Foreskin keratinocyte (primary cell): ENCODE measurements at places on chromosomes 13 and 19.
A peak's percentile ranks its signal among the peaks of the same experiment; 100 is the strongest.

GRCh38 chr13:109874484-109875454 is 88.4 kb upstream of the IRS2 start:
- no peak for DNase-seq

- DNase-seq: no peak
Observed at GRCh38 chr19:16206046-16206605, 8.4 kb downstream of the AP1M1 start.

DNA sequence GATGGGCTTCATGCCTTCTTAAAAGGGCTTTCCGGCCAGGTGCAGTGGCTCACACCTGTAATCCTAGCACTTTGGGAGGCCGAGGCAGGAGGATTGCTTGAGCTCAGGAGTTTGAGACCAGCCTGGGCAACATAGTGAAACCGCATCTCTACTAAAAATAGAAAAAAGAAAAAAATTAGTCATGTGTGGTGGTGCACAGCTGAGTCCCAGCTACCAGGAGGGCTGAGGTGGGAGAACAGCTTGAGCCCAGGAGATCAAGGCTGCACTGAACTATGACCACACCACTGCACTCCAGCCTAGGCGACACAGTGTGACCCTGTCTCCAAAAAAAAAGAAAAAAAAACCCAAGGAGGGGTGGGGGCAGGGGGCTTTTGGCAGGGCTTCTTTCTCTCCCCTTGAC is 7.2 kb downstream of the CARS2 start:
- DNase-seq: no peak

GRCh38 chr19:42370068-42370520 is 20.0 kb downstream of the CNFN start:
- no peak for DNase-seq

DNA sequence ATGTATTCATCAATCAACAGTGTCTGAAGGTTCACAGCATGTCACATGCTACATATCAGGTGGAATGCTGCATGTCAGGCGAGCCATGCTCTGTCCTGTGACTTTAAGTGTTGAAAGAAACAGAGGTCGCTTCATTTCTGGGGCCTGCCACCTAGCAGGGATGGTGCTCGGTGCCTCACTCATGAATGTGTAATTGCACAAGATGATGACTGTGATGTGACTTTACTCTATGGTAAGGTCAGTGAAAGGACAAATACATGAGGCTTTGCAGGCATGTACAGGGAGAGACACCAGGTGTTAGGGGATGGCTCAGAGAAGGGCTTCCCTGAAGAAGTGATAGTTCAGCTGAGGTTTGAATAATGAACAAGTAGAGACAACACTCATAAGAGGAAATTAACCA is 66.7 kb downstream of the FRY start:
- DNase-seq: no peak

DNA sequence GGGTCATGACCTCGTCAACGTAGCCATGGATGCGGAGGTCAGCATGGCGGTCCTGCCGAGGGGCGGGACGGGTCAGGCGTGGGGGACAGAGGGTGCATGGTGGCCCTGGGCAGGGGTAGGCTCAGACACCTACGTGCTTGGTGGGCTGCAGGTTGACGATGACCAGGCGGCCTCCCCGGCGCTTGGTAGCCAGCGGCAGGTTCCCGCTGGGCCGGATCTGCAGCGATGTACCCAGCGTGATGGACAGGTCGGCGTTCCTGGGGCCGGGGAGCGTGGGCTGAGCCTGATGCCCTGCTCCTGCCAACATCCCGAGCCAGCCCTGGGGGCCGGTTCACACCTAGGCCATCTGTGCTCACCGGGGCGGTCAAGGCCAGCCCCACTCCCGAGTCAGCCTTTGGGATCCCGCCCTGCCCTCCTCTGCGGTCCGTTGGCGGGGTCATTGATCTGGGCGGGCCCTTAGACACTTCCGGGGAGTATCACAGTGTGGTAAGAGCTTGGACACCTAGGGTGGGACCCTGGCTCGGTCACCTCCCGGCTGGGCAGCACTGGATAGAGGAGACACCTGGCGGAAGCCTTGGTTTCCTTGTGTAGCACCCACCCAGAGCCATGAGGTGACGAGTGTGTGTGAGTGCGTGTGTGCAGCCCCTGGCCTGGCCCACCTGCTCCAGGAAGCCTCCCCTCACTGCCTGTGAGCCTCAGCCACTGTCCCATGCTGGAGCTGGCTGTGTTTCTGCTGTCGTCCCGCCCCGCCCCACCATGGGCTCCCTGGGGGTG is 7.3 kb downstream of the SIRT6 start:
- no peak for DNase-seq

DNA sequence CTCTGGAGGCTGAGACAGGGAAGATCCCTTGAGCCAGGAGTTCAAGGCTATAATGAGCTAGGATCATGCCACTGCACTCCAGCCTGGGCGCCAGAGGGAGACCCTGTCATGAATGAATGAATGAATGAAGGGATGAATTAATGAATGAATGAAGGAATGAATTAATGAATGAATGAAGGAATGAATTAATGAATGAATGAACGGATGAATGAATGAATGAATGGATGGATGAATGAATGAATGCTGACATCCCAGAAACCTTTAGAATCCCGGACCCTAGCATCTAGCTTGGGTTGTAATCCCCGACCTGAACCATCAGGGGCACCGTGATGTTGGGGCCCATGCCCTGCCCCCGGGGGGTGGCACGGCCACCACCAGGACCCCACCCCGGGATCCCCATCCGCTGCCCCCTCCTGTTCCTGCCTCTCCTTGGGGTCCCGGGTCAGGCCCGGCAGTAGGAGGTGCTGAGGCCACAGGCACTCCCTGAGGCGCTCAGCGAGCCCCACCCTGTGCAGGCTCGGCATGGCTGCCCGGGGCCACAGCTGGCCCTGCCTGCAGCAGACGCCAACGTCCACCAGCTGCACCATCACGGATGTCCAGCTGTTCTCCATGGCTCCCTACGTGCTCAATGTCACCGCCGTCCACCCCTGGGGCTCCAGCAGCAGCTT is 3.4 kb downstream of the EBI3 start:
- DNase-seq: no peak

DNA sequence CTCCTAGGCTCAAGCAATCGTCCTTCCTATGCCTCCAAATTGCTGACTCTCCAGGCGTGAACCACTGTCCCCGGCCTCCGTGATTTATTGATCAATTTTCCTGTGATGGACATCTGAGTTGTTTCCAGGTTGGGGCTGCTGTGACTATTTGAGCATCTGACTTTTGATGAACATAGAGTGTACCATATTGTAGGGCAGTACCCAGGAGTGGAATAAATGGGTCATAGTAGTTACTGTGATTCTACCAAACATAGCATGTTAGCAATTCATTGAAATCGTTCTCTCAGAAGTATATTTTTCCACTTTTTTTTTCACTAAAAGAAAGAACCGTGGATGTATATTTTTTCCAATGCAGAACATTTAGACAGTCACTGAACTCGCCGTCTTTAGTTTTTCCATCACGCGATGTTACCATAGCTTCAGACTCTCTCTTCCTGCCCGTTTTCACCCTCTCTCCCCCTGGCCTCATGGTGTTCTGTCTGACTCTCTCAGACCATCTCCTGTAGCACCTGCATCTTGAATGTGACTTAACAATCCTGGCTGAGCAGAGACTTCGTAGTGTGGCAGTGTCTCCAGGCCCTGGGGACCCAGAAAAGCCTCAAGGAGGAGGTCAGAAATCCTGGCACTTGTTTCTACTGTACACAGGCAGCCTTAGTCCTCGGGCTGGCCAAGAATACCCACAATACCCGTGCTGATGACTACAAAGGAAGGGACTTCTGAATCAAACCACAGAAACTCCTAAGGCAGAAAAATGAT is 3.2 kb upstream of the RASGRP4 start:
- DNase-seq: no peak

DNA sequence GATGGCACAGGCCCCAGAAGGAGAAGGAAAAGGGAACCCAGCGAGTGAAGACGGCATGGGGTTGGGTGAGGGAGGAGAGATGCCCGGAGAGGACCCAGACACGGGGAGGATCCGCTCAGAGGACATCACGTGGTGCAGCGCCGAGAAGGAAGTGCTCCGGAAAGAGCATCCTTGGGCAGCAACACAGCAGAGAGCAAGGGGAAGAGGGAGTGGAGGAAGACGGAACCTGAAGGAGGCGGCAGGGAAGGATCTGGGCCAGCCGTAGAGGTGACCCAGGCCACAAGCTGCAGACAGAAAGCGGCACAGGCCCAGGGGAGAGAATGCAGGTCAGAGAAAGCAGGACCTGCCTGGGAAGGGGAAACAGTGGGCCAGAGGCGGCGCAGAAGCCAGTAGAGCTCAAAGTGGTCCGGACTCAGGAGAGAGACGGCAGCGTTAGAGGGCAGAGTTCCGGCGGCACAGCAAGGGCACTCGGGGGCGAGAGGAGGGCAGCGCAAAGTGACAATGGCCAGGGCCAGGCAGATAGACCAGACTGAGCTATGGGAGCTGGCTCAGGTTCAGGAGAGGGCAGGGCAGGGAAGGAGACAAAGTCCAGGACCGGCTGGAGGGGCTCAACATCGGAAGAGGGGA is 1.1 kb downstream of the PPP1R12C start:
- DNase-seq: peak; percentile 29

DNA sequence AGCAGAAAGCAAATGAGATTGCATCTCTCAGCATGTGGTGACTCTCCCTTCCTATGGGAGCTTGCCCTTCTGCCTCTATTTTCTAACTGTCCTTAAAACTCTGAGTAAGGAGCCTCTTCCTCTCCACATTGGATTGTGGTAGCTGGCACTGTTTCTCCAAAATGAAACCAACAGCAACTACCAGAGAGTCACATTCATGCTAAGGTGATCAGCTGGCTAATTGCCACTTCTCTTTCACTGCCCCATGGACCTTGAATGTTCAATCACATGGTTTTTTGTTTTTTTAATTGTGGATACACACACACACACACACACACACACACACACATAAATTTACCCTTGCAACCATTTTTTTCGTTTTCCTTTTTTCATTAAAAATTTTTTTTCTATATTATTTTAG is 154.7 kb upstream of the TSC22D1 start:
- no peak for DNase-seq

GRCh38 chr19:18340990-18341868 is 831 bp downstream of the PGPEP1 start:
- DNase-seq: no peak

GRCh38 chr19:7923295-7924191 is 2.4 kb downstream of the CTXN1 start:
- no peak for DNase-seq

GRCh38 chr13:112809332-112810315 is 119.8 kb downstream of the ATP11A start:
- no peak for DNase-seq

- DNase-seq: no peak
Observed at GRCh38 chr19:10270616-10271394, at the start of gene ICAM1. Gene ICAM1, plus strand, starts transcription at chr19:10271120. Its CDS starts 40 bp downstream, at chr19:10271160.

DNA sequence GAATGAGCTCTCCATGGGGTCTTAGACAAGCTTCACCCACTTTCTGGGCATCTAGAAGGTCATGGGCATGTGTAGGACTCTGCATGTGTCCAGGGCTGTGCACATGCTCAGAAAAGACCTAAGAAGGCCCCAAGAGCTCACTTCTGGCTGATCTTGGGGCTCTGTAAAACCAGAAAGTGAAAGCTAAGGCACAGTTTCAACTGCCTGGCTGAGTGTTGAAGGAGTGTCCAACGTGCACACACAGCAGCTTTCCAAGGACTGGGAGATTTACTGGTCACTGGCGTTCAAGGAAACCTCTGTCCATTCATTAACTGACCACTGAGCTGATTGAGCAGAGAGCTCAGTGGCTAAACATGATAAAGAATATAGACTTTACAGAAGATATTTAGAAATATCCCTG is 137.9 kb downstream of the KATNAL1 start:
- no peak for DNase-seq

- DNase-seq: peak; percentile 95
Observed at GRCh38 chr19:48501494-48502349, 9.9 kb downstream of the LMTK3 start.
